Suprapubic skin (tissue), 4 donors: ENCODE measurements at places on chromosomes 11 and 22. TPM values are rescaled to one million over a fixed set of nuclear protein-coding genes. Genes with fewer than 3 reads are reported as not detected.

Gene ESAM
- total RNA-seq = 17.3 TPM

Gene P4HA3
- total RNA-seq = 0.42 TPM

Gene APOBEC3H
- not detected for total RNA-seq

Gene ACRV1
- total RNA-seq = not detected

Gene SHISAL1
- total RNA-seq = 0.17 TPM

Gene P2RX6
- total RNA-seq = 1.1 TPM

Gene CENPM
- 8.8 TPM for total RNA-seq

Gene KLHL35
- total RNA-seq = 1.2 TPM

Gene ARHGEF17
- total RNA-seq = 8.3 TPM

Gene GNAZ
- 2.3 TPM for total RNA-seq
